ENCODE measurements at places on chromosomes 4 and X. TPM values are rescaled to one million over a fixed set of nuclear protein-coding genes. Genes with fewer than 3 reads are reported as not detected.
A peak's percentile ranks its signal among the peaks of the same experiment; 100 is the strongest.

Gene PCDH18
- 33.3 TPM for total RNA-seq

- DNase-seq: no peak
Measured at GRCh38 chrX:151724563-151725337, 8.9 kb downstream of the FATE1 start.

GRCh38 chrX:12383196-12383595 is 244.9 kb downstream of the FRMPD4 start:
- DNase-seq: no peak

Gene NSG1
- not detected for total RNA-seq

GRCh38 chr4:88793475-88793874 is 95.8 kb upstream of the NAP1L5 start:
- no peak for DNase-seq

- DNase-seq: no peak
Measured at GRCh38 chr4:160143574-160143973, 1040.7 kb downstream of the RAPGEF2 start.

- no peak for DNase-seq
Measured at GRCh38 chr4:67909905-67910584, 26.2 kb upstream of the TMPRSS11D start.

DNA sequence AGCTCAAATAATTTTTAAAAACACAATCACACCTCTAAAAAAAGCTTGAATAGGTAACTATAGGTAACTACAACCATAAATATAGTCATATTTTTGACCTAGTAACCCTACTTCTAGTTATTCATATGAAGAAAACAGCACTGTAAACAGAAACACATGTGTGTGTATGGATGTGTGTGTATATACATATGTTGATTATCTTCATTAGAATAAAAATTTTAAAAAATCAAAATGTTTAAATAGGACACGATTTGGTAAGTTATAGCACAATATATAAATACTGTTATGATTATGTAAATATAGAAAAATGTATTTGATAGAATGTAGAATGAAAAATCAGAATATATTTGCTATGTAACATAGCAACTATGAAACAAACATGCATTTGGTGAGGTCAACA is 258.1 kb upstream of the GK2 start:
- no peak for DNase-seq

DNA sequence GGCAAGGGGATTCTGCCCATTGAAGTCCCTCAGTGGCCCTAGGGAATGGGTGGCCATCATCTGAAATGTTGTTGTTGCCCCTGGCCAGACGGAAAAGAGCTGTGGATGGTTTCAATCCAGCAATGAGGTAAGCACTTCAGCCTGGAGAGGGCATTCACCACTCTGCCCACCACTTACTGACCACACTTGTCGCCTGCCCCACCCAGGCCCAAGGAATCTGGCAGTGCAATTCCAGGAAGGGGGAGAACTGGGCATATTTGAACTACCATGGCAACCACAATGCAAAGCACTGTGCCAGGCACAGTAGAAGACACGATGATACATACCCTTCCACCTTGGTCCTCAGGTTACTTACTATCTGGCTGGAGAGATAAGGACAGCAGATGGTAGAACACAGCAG is 161.6 kb downstream of the PDGFRA start:
- no peak for DNase-seq

GRCh38 chr4:25160714-25161592 is 704 bp upstream of the SEPSECS start:
- no peak for DNase-seq

Gene CT83
- not detected for total RNA-seq

- DNase-seq: no peak
Measured at GRCh38 chrX:153614818-153615217, 15.9 kb upstream of the CCNQ start.

Gene PAGE2B
- total RNA-seq: not detected

Gene GPC3
- total RNA-seq: 1.5 TPM

Gene WDR17
- total RNA-seq: 0.50 TPM

- DNase-seq: no peak
Measured at GRCh38 chrX:2614911-2615310, 76.2 kb upstream of the CD99 start.

DNA sequence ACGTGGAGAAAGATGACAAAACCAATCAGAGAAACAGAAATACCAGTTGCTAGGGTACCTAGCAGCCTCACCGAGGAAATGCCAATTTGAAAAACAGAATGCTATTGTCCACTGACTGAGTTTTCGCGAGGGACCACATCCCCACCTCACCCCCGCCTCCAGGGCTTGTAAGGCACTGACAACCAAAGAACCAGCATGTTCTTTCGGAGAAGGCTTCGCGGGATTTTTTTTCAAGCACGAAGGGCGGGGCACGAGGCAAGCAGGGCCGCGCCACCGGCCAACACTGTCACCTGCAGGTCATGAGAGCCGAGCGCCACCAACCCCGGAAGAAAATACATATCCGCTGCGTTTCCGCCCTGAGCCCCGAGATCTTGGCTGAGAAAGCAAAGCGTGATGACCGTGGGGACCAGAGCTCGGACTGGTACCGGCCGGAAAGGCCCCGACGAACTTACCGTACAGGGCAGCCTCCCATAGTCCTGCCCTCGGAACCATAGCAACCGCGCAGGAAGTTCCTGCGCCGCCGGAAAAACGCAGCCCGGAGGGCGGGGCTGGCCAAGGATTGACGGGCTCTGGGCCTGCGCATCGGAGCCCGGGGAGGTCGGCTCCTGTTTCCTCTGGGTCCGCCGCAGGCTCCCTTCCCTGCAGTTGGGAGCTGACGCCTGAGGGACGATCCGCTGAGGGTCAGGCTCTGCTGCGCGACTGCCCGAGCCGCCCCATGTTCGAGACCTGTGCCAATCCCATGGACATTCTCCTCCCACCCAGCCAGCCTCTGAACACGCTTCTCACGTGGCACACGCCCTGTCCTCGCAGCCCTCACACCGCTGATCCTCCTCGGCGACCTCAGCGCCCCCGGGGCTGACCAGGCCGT is 59.2 kb upstream of the PAGE5 start:
- DNase-seq: peak; percentile 94

DNA sequence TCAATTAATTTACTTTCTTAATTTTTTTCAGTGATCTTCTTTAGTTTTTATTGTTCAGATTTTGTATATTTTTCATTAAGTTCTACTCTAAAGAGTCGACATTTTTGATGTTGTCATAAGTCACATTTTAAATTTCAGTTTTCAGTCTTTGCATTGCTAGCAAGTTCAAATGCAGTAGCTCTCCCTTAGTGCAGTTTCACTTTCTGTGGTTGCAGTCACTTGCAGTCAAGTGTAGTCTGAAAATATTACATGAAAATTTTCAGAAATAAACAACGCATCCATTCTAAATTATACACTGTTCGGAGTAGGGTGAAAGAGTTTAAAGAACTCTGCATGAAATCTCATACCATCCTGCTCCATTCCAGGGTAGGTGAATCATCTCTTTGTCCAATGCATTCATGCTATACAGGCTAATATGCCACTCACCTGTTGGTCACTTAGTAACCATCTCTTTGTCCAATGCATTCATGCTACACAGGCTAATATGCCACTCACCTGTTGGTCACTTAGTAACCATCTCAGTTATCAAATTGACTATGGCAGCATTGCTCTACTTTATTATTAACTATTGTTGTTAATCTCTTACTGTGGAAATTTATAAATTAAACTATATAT is 356.9 kb downstream of the STPG2 start:
- DNase-seq: no peak

Gene RPA4
- total RNA-seq: 0.12 TPM

Gene CSAG2
- total RNA-seq: not detected

GRCh38 chr4:55397126-55397436 is 1.3 kb downstream of the TMEM165 start:
- DNase-seq: no peak

Measured in chondrocyte (in vitro differentiated cells).